ENCODE measurements at places on chromosomes 12 and 14.
A peak's percentile ranks its signal among the peaks of the same experiment; 100 is the strongest.

GRCh38 chr12:4157122-4157521 is 116.4 kb upstream of the CCND2 start:
- DNase-seq = no peak

DNA sequence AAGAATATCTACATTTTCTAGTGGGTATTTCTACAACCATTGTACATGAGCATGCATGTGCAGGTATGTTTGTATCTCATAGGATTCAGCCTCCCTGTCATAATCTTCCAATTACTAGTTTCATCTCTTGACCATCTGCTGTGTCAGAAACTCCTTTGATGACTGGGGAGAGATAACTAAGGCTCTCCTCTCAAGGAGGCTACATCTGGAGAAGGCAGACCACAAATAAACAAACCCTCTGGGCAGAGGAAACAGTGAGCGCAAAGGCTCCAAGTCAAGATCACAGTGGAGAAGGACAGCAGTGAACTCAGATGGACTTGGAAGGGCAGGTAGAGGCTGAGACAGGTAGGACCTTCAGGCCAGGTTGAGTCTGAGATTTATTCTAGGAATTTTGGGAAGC is 166.4 kb downstream of the PELI2 start:
- no peak for DNase-seq

DNA sequence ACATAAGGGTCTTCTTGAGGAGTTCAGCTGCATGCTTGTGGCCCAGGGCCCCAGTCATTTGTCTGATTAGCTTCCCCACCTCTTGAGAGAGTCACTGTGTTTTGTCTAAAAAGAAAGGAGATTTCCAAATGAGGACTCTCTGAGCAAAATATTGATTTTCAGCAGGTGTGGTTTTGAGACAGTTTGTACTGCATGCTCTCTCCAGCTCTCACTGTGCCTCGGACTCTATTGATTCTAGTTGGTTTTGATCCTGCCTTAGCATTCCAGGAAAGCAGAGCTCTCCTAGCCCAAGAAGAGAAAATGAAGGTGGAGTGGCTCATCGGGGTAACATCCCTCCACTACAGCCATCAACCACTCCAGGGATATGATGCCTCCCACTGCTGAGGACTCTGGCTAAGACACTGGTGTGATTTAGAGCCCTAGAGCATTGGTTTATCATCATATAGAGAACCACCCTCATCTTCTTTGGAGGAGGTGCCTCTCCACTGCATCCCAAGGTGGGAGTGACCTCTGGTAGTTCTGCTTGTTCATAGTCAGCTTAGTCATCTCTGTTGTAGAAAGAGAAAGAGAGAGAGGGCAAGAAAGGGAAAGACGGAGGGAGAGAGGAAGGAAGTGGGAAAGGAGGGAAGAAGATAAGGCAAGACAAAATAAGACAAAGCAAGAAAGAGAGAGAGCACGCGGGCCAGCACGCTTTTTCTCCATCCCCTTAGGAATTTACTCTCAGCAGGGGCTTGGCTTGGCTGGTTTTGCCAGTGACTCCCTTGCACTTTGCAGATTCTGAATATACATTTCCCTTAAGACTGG is 365.6 kb downstream of the DPF3 start:
- DNase-seq = no peak

- DNase-seq = no peak
Observed at GRCh38 chr14:33554988-33555387, 395.9 kb downstream of the EGLN3 start.

DNA sequence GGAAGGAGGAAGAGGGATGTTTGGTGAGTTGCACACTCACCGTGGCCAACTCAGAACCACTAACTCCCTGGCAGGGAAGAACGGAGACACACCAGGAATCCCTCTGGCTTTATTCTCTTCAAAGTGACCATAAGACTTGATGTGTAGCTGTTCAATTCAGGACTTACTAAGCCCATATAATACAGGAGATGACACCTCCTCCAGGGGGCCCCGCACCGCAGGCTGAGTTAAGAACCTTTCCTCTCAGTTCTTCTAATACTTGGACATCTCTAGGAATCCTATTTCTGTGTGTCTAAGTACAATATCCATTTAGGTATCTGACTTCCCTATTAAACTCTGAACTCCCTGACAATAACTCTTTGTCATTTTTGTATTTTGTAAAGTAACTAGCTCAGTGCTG is 49.5 kb downstream of the DCAF4 start:
- no peak for DNase-seq

DNA sequence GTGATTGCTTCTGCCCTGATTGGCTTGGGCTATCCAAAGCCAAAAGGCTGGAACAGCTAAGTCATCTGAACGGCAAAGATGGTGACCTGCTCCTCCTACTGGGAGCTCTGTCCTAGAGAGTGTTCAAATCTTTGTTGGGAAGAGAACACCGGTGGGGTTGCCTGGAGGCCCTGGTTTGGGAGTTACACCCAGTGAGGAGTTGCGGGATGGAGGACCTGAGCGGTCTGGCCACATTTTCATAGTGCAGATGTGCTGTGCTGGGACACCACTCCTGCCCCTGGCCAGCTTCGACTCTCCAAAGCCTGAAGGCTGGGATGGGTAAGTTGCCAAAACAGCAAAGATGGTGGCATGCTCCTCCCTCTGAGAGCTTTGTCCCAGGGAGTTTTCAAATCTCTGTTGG is 795.4 kb downstream of the TRHDE start:
- no peak for DNase-seq

GRCh38 chr14:39107591-39107996 is 4.6 kb upstream of the SEC23A start:
- no peak for DNase-seq

DNA sequence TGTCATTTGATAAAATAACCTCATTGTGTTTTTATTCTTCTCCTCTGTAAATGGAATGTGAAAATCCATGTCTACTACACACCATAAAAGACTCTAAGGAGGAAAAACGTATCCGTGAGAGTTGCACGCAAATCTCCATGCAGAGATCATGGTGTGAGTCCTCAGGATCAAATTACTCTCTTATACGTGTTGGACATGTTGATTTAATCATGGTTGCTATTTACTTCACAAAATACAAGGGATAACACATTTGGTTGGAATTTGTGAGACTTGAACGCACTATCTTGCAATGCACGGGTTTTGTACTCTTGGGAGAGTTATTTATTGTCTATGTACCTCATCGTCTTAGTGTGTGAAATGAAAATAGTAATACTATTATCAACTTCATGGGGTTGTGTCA is 128.0 kb upstream of the RASSF8 start:
- no peak for DNase-seq

DNA sequence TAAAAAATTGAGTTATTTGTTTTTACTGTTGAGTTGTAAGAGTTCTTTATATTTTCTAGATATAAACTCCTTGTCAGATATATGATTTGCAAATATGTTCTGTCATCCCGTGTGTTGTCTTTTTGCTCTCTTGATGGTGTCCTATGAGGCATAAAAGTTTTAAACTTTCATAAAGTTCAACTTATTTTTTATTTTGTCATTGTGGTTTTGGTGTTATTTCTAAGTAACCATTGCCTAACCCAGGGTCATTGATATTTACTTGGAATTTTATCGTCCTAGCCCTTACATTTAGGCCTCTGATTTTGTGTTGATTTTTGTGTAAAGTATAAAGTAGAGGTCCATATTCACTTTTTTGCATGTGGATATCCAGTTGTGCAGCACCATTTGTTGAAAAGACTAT is 63.1 kb downstream of the SRGAP1 start:
- no peak for DNase-seq

- DNase-seq = no peak
Observed at GRCh38 chr14:97945631-97946030, 1148.4 kb downstream of the VRK1 start.

- peak; percentile 39 for DNase-seq
Observed at GRCh38 chr14:59507063-59507751, 22.9 kb downstream of the JKAMP start.

- peak; percentile 14 for DNase-seq
Observed at GRCh38 chr12:71684081-71684480, 1.8 kb upstream of the TMEM19 start.

DNA sequence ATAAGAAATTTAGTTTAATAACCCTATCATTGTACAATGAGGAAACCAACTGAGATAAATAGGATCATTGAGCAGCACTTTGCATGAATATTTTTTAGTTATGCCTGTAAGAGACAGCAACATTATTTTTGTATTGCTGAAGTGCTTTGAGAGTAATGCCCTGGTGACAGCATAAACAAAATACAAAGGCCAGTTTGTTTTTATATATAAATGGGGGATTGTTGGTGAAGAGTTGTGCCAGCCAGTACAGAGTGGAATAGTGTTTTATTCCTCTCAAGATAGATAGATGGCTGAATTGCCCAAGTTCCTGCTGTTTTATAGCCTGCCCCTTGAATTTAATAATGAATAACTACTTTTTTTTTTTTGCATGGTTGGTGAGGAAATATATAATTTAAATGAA is 101.8 kb downstream of the CNTN1 start:
- DNase-seq = no peak

DNA sequence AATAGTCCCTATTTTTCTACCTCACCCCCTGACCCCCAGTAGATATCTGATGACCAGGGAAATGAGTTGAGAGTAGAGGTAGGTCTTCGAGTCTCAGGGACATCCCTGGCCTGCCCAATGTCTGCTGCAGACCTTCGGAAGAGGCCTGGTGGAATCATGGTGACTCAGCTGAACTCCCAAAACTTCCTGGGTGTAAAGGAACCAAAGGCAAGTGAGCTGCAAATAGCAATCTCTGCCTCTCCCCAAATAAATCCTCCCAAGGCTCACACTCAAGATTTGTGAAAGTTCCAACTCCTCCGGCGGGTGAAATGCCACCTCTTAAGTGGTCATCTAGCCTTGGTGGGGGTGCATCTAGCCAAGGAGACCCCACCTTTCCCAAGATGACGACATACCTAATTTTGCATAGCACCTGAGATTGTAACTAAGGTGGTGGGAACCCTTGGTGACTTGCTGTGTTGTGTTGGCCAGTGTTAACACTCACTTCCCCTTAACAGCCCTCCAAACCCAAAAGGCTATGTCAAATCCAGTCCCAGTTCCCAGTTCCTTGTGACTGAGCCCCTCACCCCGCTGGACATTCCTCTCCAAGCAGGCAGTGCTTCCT is 6.3 kb downstream of the ZFP36L1 start:
- DNase-seq = no peak
